ENCODE measurements at places on chromosomes 7 and 10. TPM values are rescaled to one million over a fixed set of nuclear protein-coding genes. Genes with fewer than 3 reads are reported as not detected.
A peak's percentile ranks its signal among the peaks of the same experiment; 100 is the strongest.

MSMB gene
- total RNA-seq, result not detected

TRIM4 gene
- 11.3 TPM for total RNA-seq

CPED1 gene
- 3.7 TPM for total RNA-seq

GRCh38 chr7:87253589-87254087 is 34.1 kb upstream of the TMEM243 start:
- DNase-seq, result no peak

PLA2G12B gene
- not detected for total RNA-seq

DNA sequence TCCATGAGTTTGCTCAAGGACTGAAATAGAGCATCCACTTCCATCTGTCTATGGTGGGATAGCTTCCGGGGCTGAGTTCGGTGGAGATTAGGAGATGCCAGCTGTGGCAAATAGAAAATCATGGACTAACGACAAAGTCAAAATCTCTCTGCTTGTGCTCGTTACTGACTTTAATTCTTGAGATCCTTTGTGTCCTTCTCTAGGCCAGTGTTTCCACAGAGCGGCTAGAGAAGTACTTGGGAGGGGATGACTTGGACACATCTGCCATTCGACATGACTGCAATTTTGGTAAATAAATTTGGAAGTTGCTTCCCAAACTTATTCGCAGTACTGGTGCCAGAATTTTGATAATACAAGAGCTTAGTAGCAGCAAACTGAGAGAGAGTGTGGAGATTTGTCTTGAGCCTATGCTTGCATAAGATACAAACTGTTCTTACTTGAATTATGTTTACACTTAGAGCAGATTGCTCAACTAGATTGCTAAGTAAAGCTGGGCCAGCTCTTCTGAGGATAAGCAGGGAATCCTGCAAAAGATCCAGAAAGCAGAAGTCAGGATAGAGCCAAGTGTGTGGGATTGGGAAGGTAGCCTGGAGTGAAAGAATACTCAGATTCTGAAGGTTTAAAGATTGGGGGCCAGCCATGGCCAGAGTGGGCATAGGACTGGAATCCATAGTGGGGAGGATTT is 27.6 kb downstream of the ABCC2 start:
- DNase-seq, result no peak

CCAR1 gene
- total RNA-seq, result 26.5 TPM

DNA sequence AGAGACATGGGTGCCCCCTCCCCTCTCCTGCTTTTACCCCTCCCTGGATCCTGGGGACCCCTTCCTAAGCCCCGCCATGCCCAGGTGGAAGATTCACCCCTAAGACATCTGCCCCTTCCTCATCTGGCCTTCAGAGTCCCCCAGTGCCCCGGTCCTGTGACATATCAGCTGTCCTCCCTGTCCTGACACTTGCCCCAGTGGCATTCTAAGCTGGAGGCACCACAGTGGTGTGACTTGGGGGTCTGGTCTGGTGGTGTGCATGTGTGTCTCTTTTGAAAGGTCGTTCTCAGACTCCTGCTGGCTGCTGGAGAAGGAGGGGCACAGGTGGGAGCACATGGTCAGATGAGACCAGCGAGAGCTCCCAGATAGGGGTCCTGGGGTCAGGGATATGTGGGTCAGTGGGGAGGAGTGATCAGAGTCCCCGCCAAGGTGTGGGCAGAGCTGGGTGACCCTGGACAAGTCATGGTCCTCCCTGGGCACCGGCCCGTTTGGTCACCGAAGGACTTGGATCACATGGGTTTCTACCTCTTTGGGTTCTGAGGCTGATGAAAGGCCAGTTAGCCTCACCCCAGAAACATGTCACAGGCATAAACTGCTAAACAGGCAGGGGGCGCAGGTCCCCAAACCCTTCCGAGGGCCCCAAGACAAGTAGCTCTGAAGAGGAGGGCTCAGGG is 645 bp upstream of the TFR2 start:
- DNase-seq, result no peak

GRCh38 chr10:104274762-104275721 is 6.1 kb downstream of the GSTO2 start:
- peak; percentile 29 for DNase-seq

DNA sequence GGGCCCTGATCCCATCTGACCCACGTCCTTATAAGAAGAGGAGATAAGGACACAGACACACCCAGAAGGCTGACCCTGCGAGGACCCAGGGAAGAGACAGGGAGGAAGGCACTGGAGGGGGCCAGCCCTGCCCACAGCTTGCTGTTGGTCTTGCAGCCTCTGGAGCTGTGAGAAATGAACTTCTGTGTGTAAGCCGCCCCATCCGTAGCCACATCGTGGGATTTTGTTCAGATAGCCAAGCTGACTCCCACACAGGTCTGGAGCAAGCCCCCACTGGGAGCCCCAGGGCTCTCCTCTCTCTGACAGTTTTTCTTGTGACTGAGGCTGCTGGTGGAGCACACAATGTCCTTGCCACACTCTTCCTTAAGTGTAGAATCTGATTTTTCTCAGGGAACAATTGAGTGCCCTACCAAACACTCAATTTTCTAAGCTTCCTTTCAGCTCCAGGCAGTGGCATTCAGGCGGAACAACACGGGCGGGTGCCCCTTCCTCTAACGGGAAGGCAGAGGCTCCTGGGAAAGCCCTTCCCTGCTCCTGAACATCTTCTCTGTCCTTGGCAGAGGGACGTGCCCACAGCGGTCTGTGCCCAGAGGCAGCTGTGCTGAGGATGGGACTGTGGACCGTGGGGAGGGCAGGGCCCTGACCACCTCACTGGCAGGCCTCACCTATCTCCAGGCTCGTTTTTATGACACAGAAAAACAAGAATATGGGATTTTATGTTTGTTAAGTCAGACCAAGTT is 160.6 kb upstream of the SHH start:
- no peak for DNase-seq

Data from MG63 (cell line).